Activated CD4-positive, alpha-beta T cell treated with anti-CD3 and anti-CD28 coated beads for 24 hours (primary cell): ENCODE measurements at places on chromosomes 7 and 10.

GRCh38 chr7:155466142-155466813 is 8.3 kb downstream of the EN2 start:
- no peak for DNase-seq

- no peak for DNase-seq
Observed at GRCh38 chr10:90302758-90303481, 554.9 kb downstream of the HTR7 start.

- DNase-seq: no peak
Observed at GRCh38 chr7:84879570-84880325, 307.1 kb downstream of the SEMA3D start.

GRCh38 chr10:17768496-17768895 is 16.5 kb downstream of the TMEM236 start:
- DNase-seq: no peak

GRCh38 chr10:62457196-62457595 is 83.0 kb downstream of the ZNF365 start:
- no peak for DNase-seq

DNA sequence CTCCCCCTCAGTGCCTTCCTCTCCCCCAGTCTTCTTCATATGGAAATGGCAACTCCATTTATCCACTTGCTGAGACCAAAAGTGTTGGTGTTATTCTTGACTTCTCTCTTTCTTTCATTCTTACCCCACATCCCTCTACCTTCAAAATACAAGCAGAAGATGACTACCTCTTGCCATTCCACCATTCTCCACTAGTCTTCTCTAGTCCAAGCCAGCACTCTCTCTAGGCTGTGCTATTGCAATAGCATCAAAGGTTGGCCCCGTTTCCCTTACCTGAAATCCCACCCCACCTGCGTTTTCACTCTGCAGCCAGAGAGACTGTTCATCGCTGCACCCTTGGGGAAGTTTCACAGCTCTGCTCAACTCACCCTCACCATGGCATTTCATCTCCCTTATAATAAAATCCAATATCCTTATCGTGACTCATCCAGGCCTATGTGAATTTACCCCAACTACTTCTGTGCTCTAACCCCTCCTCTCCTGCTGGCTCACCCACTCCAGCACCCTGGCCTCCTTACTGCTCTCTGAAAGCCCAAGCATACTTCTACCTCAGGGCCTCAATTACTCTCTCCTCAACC is 109.1 kb downstream of the LSM5 start:
- no peak for DNase-seq

DNA sequence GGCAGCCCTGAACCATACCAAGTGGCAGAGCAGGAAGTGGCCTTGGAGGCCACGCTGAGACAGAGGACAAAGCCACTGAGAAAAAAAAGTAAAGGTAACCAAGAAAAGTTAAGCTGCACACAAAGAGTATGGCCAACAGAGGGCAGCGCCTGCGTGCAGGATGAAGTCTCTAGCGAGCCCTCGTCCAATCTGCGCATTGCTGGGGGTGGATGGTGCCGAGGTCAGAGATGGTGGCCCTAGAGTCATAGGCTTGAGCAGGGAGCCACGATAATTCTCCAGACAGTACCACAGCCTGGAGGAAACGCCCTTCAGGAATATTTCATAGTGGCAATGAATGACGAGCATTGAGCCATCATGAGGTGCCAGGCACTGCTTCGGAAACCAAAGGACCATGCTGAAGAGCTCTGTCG is 9.7 kb downstream of the ATP6V0E2 start:
- no peak for DNase-seq

GRCh38 chr10:73997461-73997786 is 492 bp upstream of the VCL start:
- DNase-seq: peak; percentile 64

GRCh38 chr7:154738216-154738615 is 264.7 kb downstream of the PAXIP1 start:
- DNase-seq: no peak

DNA sequence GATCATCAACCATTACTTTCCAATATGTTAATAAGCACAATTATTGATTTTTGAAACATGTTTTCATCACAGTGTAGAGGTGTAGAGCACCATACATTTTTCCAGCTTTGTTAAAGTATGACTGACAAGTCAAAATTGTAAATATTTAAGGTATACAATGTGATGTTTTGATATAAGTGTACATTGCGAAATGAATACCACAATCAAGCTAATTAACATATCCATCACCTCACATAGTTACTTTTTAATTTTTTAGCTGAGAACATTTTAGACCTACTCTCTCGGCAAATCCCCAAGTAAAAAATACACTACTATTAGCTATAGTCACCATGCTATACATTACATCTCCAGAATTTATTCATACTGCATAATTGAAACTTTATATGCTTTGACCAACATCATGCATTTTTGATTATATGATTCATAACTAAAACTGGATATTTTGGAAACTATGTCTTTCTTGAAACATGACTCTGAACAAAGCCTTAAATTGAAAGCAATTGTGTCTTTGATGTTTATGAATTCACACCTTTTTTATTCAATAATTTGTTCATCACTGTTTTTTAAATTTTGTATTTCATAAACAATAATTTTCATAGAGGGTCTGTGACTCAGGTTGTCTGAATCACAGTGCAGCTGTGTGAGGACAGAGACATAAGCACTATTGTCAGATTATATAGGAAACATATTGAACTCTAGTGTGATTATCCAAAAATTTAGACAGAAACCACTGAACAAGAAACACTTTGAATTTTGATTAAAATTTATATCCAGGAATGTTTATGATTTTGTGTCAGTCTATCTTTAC is 486.1 kb downstream of the SEMA3D start:
- no peak for DNase-seq

DNA sequence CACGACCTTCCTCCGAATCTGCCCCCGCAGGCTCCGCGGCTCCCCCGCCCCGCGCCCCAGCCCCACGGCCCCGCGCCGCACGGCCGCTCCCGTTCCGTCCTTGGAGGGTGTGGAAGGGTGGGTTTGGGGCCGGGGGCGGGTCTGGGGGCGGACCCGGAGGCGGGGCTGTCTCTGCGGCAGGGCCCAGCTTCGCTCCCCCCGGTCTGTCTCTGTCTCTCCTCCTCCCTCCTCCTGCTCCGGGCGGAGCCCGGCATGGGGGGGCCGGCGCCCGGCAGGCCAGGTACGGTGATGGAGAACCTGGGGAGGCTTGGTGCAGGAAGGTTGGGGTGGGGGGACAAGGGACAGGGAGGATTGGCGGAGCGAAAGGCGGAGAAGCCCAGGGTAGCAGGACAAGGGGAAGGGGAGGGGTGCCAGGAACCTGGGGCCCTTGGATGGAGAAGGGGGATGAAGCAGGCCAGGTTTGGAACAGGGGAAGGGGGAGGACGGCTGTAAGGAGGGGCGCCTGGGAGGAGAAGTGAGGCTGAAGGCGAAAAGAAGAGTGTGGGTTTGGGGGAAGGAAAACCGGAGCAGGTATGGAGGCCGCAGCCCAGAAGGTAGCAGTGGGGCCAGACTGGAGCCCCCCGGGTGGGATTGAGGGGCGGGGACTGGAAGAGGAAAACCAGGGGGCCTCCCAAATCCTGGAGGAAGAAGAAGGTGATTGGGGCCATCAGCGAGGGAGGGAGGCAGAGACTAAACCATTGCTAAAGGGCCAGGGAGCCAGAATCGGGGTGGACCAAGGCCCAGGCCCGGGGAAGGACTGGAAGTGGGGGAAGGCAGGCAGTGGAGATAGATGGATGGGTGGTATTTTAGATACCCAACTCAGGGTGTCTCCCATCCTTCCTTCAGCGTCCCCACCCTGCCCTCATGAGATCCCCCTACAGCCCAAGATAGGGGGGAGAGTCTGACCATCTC is at the start of gene NYAP1:
Gene NYAP1, plus strand, starts transcription at position 206 of the 951 bp plus-strand sequence. CDS start 1,385 bp downstream, outside the sequence.
- DNase-seq: no peak

DNA sequence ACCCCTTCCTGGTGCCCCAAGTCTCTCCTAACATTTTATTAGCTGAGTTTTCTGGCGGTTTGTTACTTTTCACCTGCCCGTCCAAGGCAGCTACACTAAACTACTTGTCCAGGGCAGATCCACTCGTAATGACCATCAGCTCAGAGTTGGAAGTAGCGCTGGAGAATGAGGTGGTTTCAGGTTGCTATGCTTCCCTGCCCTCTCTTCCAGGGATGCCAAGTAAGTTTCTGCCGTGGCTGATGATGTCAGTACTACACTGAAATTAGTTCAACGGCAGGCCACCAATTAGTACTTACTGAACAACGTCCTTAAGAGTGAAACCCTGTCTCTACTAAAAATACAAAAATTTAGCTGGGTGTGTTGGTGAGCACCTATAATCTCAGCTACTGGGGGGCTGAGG is 55.2 kb downstream of the DIP2C start:
- no peak for DNase-seq

- DNase-seq: no peak
Observed at GRCh38 chr7:83301416-83301815, 138.7 kb upstream of the PCLO start.

DNA sequence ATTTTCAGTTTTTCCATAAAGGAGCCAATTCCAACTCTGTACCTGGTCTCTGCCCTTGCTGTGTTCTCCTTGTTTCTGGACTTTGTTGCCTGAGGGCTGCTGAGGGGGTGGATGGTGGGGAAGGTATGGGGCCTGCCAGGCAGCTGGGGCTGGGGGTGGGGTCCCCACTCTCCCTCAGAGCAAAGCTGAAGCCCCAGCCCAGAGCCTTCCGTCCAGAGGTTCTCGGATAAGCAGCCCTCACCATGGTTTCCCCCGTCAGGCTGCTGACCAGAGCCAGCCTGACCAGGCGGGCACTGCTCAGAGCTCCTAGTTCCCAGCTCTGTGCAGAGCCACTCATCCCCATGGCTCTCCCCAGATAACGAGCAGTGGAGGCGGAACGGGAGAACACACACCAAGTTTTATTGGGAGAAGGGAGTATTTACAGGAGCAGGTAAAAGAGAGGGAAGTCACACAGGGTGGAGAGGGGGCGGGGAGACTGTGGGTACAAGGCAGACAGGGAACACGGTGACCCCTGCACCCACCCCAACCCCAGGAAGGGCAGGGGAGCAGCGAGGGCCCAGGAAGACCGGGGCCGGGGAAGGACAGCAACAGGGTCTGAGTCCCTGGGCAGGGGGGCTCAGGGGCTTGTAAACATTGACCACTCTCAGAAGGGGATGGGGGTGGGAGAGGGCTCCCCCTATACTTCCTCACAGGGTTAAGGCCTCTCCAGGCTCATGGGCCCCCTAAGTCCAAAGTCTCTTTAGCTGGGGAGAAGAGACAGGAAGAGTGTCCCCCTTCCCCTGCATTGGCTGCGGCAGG is 5.8 kb downstream of the GNB2 start:
- DNase-seq: no peak
